NCI-H446 treated with DMSO at 0.1 percent for 48 hours (cell line): ENCODE measurements at places on chromosomes 3 and 15.

DNA sequence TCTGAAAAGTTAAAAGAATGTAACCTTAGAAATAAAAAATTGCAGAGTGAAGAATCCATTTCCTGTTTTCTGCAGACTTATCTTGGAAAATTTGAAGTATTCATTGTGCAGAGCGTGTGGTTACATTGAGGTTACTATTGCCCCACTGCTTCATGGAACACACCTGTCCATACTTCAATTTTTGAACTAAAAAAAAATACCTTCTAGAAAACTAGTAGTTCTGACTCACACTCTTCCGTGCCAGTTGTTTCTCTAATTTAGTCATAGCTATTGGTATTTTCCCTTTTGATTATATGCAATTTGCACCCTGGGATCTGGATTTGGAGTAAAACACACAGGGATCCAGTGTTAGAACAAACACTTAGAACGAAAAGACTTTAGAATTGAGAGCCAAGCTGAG is 111.8 kb upstream of the LYSMD4 start:
- no peak for DNase-seq

- no peak for DNase-seq
These were observed 52.4 kb upstream of the MRPS22 start for GRCh38 chr3:139291276-139292051.

GRCh38 chr15:68177742-68178141 is 27.4 kb downstream of the CALML4 start:
- no peak for DNase-seq

- no peak for DNase-seq
These were observed 322.7 kb upstream of the ZNF717 start for GRCh38 chr3:76107935-76108570.

DNA sequence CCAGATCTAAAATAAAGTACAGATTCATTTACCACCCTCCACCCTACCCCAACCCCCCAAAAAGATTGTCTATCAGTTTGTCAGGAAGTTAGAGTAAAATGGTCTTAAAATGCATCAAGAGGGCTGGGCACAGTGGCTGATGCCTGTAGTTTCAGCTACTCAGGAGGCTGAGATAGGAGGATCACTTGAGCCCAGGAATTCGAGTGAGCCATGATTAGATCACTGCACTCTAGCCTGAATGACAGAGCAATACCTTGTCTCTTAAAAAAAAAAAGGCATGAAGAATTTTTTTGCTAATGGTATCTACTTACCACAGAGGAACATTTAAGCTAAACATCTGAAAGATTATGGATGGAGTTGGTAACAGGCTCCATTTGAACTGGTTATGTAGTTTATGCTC is 71.0 kb downstream of the RBM6 start:
- no peak for DNase-seq

GRCh38 chr3:50447290-50447840 is 56.1 kb downstream of the CACNA2D2 start:
- DNase-seq, result no peak

DNA sequence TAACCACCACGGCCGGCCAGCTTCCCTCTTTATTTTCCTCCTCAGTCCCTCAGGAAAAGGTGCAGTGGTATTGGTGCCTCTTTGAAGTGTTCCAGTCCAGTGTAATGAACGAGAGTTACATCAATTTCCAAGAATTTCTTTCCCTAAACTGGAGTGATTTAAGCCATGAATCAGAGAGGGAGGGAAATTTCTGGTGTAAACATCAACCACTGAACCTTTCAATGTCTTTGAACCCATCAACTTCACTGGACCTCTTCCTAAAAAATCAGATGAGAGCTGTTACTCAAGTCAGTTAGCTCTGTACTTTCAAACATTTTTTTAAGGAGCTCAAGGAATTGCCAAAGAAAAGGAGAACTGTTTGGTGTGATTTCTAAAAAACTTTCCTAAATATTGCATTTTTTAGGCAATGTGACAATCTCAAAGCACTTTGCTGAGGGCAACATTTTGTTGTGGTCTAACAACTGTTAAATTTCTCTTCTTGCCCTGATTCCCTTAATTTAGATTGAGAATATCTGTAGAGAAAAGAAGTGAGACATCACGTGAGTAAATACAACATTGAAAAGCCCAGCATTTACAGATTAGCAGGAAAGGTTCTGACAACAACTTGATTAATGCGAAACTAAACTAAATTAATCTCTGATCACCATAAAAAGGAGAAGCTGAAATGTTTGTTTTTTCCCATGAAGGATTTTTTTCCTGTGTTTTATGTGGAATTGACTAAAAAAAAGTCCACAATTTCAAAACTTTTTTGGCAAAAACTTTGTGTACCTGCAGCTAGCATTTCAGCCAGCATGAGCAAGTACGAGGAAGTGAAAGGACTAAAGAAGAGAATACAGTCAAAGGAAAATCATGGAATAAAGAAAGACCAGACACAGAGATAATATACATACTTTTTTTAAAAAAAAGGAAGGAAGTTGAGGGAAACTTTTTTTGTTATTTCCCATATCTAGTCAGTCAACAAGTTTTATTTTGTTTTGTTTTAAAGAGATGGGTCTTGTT is 9.1 kb upstream of the DAZL start:
- DNase-seq, result no peak

DNA sequence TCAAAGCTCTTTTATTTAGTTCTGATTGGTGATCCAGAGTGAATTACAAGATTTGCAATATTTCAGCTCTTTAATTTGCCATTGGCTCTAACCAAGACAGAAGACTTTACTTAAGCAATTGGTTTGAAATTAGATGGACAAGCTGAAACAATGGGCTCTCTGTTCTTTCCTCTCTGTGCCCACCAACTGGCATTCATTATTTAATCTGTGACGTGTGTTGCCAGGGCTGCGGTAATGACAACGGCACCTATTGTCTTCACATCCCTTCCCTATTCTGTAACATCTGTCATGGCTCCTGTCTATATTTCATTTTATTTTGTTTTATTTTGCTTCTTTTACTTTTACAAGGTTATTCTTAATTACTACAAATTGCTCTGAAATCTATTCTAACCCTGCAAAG is 33.9 kb downstream of the PLD1 start:
- DNase-seq, result no peak

- DNase-seq, result no peak
These were observed 206.8 kb upstream of the NR2F2 start for GRCh38 chr15:96123630-96124187.

DNA sequence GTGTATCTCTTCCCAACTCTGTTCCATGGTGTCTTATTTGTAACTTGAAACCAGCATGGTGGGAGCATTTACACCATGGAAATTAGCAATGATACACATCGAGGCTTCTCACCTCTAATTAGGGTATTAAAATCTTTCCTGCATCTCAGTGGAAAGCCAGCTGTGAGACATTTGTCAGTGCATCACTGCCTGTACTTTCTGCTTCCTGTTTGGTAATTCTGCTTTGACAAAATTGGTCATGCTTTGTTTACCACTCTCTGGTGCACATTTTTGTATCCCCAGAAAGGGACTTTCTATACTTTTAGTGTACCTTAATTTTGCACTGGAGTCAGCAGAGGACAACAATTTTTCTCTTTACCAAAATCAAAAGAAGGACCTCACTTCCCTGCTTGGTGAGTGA is 402.1 kb downstream of the PDCD6IP start:
- no peak for DNase-seq

DNA sequence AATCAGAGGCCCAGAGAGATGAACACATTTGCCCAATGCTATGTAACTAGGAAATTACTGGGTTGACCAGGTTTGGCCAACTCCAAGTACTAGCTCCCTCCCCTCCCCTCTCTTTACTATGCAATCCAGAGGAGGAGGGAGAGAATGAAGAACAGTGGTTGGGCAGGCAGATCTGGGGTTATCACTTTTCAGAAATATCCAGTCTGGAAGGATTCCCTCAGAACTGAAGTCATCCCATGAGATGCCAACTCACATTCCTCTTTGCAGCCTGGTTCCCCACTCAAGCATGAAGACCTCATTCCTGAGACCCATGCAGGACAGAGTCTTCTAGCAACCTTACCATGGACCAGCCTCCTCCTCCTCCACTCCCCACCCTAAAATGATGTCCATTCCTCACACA is 201.1 kb downstream of the TLE3 start:
- DNase-seq, result no peak

- no peak for DNase-seq
These were observed 141.9 kb downstream of the TP63 start for GRCh38 chr3:189773056-189773455.

DNA sequence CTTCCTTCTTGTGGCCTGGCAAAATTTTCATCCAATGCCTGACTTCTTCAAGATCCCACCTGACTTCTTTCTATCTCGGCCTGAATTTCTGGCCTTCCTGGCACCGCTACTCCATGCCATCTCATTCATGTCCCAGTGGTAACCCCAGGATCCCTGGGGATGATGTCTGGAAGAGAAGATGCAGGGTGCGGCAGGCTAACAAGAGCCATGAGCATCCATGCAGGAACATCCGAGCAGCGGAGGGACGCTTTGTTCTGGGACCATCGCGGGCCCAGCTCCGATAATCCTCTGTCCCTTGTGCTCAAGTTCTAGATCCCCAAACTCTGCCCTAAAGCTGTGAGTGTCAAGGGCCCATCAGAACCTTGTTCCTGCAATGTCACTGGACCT is 10.9 kb downstream of the MYL3 start:
- DNase-seq, result no peak

DNA sequence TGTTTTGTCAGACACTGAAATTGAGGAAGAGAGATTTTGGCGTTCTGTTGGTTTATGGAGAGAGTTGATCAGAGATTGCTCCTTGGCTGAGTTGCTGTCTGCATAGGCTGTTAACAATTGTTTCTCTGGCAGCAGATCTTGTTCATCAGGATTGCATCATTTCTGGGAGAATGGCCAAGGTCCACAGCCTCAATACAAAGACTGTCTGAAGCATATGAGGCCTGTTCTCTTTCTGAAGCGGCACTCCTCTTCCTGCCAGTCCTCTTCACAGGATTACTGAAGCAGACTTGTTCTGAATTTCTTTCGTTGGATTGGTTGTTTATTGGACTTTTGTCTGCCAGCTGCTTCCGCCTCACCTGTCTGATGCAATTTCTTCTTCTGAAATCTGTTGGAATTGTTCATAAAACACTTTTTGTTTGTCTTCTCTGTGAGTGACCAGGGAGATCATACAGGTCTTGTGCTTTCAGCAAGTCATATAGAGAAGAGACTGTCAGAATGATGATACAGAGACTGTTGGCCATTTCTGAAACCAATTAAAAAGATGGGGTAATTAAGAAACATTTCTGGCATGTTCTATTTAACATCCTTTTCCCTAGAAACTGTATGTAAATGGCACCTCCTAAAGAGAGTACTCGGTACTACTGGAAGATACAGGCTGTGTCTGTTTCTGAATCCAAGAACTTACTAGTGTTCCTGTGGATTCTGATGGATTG is 25.5 kb downstream of the SETD5 start:
- peak; percentile 89 for DNase-seq
